ENCODE measurements at places on chromosomes 2 and 18. TPM values are rescaled to one million over a fixed set of nuclear protein-coding genes. Genes with fewer than 3 reads are reported as not detected.
A peak's percentile ranks its signal among the peaks of the same experiment; 100 is the strongest.

GRCh38 chr2:176865336-176865735 lies 347.3 kb upstream of the HNRNPA3 start:
- no peaks in the 10 kb centered on the region for H3K4me1 ChIP-seq
- no peak for DNase-seq
- H3K27ac ChIP-seq, result no peak overlapping the region
- H3K36me3 ChIP-seq, result peaks cover 6% of the 10 kb centered on the region

DNA sequence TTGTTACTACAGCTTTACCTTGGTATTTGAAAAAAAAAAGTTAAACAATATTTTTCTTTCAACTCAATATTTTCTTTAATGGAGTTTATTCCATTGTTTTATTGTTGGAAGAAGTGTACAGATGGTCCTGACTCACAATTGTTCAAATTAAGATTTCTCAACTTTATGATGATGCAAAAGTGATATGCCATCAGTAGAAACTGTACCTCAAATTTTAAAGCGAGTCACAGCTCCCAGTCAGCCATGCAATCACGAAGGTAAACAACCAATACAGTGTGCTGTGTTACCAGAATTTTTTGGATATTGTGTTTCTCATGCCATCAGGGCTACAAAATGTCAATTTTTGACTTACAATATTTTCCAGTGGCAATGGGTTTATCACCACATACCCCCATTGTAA lies 54.0 kb upstream of the COL5A2 start:
- H3K36me3 ChIP-seq, result no peaks in the 10 kb centered on the region
- no peak overlapping the region for H3K27ac ChIP-seq
- no peak overlapping the region for H3K4me3 ChIP-seq
- no peaks in the 10 kb centered on the region for H3K27me3 ChIP-seq
- no peak for DNase-seq

- H3K4me1 ChIP-seq, result no peaks in the 10 kb centered on the region
- H3K4me3 ChIP-seq, result no peak overlapping the region
- no peaks in the 10 kb centered on the region for H3K36me3 ChIP-seq
- H3K27me3 ChIP-seq, result peaks cover 3% of the 10 kb centered on the region
- H3K27ac ChIP-seq, result no peak overlapping the region
These were observed 39.6 kb upstream of the TFCP2L1 start for GRCh38 chr2:121324601-121325000.

The DNAJC5G gene
- total RNA-seq, result not detected

- no peak for DNase-seq
- no peaks in the 10 kb centered on the region for H3K4me1 ChIP-seq
- peaks cover 44% of the 10 kb centered on the region for H3K27me3 ChIP-seq
- H3K4me3 ChIP-seq, result no peak overlapping the region
These were observed 34.5 kb upstream of the CCDC93 start for GRCh38 chr2:118048401-118048800.

- H3K36me3 ChIP-seq, result peaks cover under 1% of the 10 kb centered on the region
- DNase-seq, result no peak
- peaks cover 23% of the 10 kb centered on the region for H3K4me1 ChIP-seq
- H3K27ac ChIP-seq, result peak overlapping the region; percentile 42
- no peak overlapping the region for H3K4me3 ChIP-seq
These were observed 150.4 kb downstream of the ZFP36L2 start for GRCh38 chr2:43075811-43076585.

- no peak for DNase-seq
- peak overlapping the region; percentile 89 for H3K27ac ChIP-seq
- no peak overlapping the region for H3K4me3 ChIP-seq
- H3K4me1 ChIP-seq, result peaks cover 62% of the 10 kb centered on the region
- peaks cover 7% of the 10 kb centered on the region for H3K36me3 ChIP-seq
These were observed 37.2 kb downstream of the CASP10 start for GRCh38 chr2:201220102-201220570.
